ENCODE measurements at places on chromosomes 2 and 18.

DNA sequence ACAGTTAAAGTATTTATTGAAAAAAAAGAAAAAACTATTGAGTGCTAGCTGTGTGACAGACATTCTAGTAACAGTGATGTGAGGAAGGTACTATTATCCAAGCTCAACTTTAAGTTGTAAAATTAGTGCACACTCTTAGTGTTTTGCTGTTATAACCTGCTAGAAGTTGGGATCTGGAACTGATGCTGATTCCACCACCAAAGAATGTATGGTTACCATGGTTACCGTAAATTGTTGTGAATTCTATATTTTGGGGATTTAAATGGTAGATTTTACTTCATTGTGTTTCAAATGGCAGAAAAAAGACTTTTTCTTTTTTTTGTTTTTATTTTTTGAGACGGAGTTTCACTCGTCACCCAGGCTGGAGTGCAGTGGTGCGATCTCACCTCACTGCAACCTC is 5.3 kb downstream of the AGFG1 start:
- DNase-seq = no peak

DNA sequence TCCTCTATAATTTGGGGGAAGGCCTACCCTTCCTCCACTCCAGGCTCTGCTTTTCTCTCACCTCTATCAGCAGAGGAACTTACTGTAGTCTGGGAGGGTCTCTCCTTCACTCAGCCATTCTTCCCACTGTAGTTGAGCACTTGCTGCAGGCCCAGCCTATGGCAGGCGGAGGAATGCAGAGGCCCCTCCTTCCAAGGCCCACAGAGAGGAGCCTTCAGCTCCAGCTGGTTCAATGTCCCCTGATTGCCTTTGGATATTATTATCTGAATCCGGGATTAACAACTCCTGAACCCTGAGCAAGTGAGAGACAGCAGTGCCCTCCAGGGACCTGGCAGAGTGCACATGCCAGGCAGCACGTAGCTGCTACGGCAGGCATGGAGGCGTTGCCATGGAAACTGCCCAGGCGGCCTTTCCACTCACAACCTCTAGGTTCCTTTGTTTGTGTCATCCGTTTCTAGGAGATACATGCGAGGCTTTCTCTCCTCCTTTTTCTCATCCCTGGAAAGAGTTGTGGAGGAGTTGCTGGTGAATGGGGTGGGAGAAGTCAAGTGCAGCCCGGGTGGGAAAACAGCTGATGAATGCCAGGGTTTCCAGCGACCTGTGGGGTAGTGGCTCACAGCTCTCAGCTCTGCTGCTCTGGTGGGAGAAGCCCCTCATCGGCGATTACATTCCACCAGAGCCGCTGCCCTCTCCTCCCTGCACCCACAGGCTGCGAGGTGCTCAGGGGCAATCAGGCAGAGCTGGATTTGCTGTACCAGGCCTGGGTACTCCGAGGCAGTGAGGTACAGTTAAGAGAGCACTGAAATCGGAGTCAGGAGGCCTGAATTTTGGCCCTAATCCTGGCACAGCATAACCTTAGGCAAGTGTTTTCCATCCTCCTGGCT is 55.3 kb upstream of the HK2 start:
- no peak for DNase-seq

DNA sequence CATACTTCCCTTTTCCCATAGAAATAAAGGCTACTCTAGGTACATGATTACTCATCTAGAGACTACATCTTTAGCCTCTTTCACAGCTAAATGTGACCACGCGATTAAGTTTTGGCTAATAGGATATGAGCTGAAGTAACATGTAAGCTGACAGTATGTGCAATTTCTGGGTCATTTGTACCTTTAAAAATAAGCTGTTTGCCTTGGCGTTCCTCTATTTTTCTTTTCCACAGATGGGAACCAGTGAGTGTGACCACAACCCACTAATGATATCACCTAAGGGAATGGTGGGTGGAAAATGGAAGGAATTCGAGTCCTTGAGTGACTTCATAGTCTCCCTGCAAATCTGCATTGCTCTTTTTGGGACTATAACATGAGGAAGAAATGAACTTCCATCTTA is 11.7 kb upstream of the NABP1 start:
- DNase-seq = no peak

DNA sequence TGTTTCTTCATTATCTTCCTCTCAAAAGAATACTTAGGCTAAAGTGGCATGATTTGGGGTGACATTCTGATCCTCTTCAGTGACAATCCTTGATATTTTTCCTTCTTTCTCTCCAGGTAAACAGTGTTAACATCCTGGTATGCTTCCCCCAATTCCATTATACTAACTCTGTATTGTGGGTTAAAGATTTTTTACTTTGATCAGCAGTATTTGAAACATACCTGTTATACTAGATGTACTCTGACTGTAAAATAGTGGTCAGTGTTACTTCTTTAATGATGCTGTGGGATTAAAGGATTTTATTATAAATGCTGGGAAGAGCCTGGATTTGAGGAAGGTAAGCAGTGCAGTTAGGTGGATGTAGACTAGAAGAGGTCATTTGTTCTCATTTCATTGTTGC is 48.8 kb downstream of the MSH2 start:
- no peak for DNase-seq

DNA sequence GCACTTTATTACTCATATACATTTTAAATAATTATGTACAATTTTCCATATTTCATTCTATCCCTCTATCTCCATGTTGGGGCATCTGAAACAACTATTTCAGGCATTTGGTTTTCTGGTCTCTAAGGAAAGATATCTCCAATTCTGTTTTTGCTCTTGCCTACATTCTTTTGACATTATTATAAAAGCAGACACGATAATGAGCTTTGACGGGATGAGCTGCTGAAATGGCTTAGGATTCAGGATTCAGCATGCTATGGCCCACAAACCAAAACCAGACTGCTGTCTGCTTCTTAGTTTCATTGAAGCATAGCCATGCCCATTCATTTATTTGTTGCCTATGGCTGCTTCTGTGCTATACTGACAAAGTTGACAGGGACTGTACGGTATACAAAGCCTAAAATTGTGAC is 42.7 kb upstream of the GLS start:
- no peak for DNase-seq

GRCh38 chr2:237686659-237687136 is 59.3 kb downstream of the LRRFIP1 start:
- DNase-seq = peak; percentile 87

GRCh38 chr2:10658041-10658913 is 31.5 kb downstream of the NOL10 start:
- DNase-seq = no peak

DNA sequence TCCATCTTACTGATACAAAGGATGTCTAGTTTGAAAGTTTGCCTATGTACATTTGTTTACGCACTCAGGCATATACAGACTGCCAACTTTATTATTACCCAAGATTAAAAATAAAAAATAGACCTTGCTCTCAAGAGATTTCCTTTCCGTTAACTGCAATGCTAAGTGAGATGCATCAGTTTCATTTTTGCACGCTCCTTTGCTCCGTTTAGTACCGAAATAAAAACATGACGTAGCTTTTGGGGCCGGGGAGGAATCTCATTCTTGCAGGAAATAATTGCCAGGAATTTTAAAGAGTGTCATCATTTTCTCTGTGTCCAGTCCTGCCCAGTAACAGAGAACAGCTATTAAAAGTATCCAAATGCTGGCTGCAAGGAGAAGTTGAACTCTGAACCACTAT is 169.5 kb downstream of the SLC8A1 start:
- DNase-seq = no peak
